Amniotic stem cell (primary cell): ENCODE measurements at places on chromosomes 12 and 14.

- DNase-seq: no peak
Measured at GRCh38 chr14:95185767-95186392, 28.6 kb upstream of the DICER1 start.

- DNase-seq: no peak
Measured at GRCh38 chr12:28051516-28052354, 79.2 kb upstream of the PTHLH start.

DNA sequence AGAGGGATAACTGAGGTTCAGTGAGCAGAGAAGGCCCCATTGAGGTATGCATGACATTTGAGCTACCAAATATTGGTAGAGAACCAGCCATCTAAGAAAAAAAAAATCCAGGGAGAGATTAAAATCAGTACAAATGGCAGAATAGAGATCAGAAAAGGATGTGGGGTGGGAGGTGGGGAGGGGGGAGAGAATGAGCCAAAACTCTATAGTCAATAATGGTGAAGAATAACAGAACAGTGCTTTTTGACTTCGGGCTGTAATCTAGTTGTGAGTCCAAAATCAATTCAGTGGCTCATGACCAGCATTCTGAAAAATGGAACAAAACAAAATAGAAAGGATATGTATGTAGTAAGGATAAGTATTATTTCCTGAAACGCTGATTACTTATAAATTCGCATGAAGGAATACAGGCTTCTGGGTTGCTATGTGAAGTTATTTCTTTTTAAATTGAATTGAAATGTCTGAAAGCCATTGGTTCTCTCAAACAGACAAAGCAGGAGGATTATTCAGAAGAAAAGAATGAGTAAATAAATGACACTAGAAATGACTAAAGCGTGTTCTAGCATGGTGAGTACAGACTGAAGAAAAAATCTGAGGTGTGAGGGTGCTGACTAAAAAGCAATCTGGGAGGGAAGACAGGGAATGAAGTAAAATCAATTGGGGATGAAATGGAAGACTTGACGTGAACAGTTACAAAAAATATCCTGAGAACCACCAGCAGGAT, 72.4 kb downstream of the ATP2B1 start:
- no peak for DNase-seq

- no peak for DNase-seq
Measured at GRCh38 chr12:43988838-43989560, 153.1 kb downstream of the TMEM117 start.

- DNase-seq: peak; percentile 75
Measured at GRCh38 chr12:53205747-53206419, 1.2 kb downstream of the ITGB7 start.

GRCh38 chr14:64186231-64187129, 107.7 kb downstream of the ESR2 start:
- DNase-seq: no peak

DNA sequence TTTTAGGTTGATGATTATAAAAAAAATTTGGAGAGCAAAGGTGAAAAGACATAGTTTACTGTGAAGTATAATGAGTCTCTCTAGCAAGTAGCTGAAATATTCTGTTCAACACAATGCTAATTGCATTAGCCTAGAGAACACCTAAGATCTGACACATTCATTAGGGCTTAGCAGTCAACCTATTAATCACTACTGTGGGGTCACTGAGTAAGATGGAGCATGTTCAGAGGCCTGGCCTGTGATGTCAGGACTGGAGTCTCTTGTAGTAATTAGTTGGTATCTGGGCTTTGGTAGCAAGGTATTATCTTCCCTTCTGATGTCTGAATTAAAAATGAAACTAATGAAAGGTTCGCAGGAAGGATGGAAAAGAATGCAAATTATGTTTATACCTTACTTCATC, 112.7 kb downstream of the SLC16A7 start:
- no peak for DNase-seq

DNA sequence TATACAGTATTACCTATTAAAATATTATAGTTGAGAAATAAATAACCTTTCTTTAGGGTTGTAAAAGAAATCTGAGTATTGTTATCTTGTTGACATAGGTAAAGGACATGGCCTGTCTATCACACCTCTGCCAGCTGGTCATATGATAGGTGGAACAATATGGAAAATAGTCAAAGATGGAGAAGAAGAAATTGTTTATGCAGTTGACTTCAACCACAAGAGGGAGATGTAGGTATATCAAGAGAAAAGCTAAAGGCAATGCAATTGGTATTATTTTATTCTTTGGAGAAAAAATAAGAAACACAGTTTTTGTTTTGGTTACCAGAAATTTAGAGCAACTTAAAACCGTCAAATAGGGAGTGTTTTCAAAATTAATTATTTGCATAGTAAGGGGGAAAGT, 13.5 kb downstream of the CPSF2 start:
- DNase-seq: peak; percentile 59

- DNase-seq: no peak
Measured at GRCh38 chr14:104886690-104887622, 21.9 kb downstream of the CEP170B start.
